ENCODE measurements at places on chromosomes 11 and 22. TPM values are rescaled to one million over a fixed set of nuclear protein-coding genes. Genes with fewer than 3 reads are reported as not detected.

Gene SCN2B
- total RNA-seq, result 24.9 TPM

Gene HDHD5
- total RNA-seq, result 52.6 TPM

Gene DRD4
- total RNA-seq, result 0.22 TPM

Gene SLC1A2
- total RNA-seq, result 8.4 TPM

Gene ZFPL1
- 23.1 TPM for total RNA-seq

Gene CABP4
- 1.4 TPM for total RNA-seq

Gene FGF4
- total RNA-seq, result not detected

Gene TCP11L1
- total RNA-seq, result 4.7 TPM

Gene OR51E2
- total RNA-seq, result not detected

Gene APOL1
- 15.2 TPM for total RNA-seq

Gene CD6
- total RNA-seq, result 0.47 TPM

Gene CRYAB
- total RNA-seq, result 6,704 TPM

DNA sequence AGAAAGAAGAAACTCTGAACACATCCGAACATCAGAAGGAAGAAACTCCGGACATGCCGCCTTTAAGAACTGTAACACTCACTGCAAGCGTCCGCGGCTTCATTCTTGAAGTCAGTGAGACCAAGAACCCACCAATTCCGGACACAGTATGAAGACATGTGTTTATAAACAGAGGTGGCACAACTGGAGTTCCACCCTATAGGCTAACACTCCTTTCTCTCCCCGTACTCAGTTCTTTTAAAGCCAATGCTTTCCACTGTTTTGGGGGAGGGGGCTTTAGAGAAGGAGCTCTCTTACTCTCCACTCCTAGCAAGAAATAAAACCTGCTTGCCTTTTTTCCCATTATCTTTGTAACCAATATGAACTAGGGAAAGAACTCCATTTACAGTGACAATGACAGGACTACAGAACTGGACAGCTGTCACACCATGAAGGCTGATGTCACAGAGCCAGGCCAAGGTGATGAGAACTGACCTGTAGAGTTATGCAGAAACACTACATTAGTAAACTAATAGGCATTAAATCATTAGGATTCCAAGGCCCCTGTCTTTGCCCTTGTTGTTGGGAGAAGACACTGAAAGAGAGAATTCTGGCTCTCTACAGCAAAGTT lies 733 bp downstream of the TRIM5 start:
- DNase-seq, result no peak

DNA sequence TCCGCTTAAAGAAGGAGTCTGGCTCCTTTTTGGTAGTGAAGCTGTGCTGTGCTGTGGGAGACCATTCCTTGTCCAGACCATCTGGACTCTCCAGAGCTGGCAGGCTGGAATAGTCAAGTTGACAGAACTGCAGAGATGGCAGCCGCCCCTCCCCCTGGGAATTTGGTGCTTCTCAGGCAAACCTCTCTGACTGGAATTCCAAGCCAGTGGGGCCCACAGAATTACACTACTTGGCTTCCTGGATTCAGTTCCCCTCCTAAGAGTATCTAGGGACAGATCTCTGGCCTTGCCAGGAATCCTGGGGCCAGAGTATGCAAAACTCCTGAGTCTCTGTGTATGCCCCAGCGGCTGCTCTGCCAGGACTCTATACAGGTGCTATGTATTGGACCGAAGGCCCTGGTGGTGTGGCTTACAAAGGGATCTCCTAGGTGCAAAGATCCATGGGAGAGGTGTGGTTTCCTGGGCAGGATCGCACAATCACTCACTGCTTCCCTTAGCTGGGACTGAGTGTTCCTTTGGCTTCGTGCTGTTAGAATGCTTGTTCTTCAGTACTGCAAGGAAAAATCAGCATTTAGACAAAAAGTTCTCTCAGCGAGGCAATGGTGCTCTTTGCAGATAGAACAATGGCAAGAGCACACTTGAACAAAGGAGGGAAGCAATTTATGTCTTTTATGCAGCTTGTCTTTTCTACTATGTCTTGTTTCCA lies 86.8 kb downstream of the PRMT3 start:
- peak; percentile 18 for DNase-seq

GRCh38 chr11:37107415-37107814 lies 509.4 kb upstream of the RAG2 start:
- no peak for DNase-seq

GRCh38 chr11:93194673-93195291 lies 3.0 kb downstream of the SLC36A4 start:
- no peak for DNase-seq

DNA sequence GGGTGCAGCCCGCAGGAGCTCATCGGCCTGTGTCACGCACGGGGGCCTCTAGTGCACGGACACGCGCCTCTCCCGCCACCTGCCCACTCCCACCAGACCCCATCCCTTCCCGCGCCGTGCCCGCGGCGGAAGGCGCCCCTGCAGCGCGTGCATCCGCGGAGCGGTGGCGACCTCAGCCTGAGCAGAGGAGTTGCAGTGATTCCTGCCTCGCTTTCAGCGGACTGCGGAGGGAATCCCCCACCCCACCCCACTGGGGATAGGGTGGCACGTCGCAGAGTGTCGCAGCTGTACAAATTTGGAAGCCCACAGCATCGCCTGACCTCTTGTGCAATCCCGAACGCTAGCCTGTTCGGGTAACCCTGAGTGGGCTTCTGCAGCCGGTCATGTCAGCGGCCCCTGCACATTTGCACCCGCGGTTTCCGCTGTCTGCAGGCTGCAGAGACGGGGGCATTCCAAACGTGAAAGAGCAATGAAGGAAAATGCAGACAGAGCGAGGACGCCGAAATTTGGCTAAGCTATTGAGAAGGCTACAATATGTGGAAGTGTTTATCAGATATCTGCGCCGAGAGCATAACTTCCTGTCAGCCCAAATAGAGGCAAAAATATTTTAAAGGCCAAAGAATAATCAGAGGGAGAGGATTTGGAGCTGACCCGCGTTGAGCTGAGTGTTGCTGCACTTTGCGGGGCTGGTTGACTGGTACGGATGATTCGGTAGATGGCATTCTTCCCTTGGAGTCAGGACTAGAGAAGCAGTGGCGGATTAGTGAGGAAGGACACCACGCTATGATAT lies 617 bp upstream of the ARHGAP20 start:
- DNase-seq, result no peak

- DNase-seq, result peak; percentile 42
Observed at GRCh38 chr22:46941968-46942798, 179.7 kb downstream of the TBC1D22A start.

DNA sequence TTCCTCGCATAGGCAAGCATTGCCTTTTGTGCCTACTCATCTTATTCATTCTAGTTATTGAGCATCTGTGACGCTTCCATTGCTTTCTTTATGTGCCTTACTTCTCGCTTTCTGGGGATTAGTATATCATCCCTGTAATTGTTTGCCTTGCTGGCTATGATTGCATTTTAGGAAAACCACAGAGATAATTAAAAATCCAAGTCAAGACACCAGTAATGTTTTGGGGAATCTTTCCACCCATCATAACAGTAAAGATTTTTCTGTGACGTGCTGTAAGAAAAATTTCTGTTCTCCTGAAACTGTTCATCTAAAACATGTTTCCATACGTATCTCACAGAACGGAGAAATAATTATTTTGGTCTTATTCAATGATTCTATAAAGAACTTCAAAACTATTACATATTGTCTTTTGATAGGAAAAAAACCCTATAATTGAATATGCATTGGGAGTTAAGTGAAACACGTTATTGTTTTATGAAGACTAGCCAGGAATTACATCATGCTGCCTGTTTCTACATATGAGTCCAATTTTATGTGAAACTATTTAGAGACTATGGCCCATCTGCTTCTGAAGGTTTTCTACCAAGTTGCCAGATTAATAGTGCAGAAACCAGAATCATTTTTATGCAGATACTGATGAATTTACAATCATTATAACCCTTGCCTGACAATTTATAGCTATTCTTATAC lies 133.7 kb upstream of the FIBIN start:
- no peak for DNase-seq

DNA sequence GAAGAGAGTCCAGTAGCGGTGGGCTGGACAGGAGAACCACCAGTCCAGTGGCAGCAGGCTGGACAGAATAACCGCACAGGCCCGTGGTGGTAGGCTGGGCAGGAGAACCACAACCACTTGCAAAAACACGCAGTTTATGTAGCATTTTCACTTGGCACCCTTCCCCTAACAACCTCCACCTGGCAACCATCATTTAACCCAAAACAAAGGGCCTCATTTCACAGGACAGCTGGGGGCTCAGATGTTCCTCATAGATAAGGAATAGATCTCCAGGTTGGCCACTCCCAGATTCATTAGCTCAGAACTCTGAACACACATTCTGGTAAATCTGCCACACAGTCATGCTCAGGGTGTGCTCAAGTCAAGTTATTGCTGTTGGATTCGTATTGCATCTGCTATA lies 41.2 kb downstream of the SYTL2 start:
- DNase-seq, result no peak

Data from left ventricle myocardium inferior (tissue), 1 donor.